Right lobe of liver (tissue), 6 donors: ENCODE measurements at places on chromosomes 7 and 10. TPM values are rescaled to one million over a fixed set of nuclear protein-coding genes. Genes with fewer than 3 reads are reported as not detected.
A peak's percentile ranks its signal among the peaks of the same experiment; 100 is the strongest.

TBC1D12 gene
- 5.2 TPM for total RNA-seq

C7orf33 gene
- total RNA-seq, result not detected

ANKIB1 gene
- total RNA-seq, result 17.7 TPM

GRCh38 chr7:86920154-86920553 lies 139.3 kb downstream of the ELAPOR2 start:
- H3K27me3 ChIP-seq, result no peaks in the 10 kb centered on the region
- no peaks in the 10 kb centered on the region for H3K4me1 ChIP-seq
- H3K27ac ChIP-seq, result no peak overlapping the region
- no peak overlapping the region for H3K4me3 ChIP-seq

DNA sequence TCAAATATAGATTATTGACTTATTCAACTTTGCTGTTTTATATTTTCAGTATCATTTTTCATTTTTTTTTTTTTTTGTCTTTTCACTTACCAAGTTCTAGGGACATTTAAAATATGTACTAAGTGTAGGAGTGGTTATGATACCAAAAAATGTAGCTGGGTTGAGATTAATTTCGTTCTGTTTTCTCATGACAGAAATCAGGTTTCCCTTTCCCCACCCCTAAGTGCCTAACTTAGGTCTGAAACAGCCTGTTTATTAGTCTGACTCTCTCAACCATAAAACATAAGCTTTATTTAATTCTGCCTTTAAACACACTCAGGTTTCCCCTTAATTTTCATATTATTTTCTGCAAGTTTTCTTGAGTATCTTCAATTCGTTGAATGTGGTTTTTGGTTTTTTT lies 22.1 kb downstream of the TMEM106B start:
- no peaks in the 10 kb centered on the region for H3K27me3 ChIP-seq
- H3K36me3 ChIP-seq, result no peaks in the 10 kb centered on the region
- no peak overlapping the region for H3K4me3 ChIP-seq
- H3K4me1 ChIP-seq, result no peaks in the 10 kb centered on the region

DNA sequence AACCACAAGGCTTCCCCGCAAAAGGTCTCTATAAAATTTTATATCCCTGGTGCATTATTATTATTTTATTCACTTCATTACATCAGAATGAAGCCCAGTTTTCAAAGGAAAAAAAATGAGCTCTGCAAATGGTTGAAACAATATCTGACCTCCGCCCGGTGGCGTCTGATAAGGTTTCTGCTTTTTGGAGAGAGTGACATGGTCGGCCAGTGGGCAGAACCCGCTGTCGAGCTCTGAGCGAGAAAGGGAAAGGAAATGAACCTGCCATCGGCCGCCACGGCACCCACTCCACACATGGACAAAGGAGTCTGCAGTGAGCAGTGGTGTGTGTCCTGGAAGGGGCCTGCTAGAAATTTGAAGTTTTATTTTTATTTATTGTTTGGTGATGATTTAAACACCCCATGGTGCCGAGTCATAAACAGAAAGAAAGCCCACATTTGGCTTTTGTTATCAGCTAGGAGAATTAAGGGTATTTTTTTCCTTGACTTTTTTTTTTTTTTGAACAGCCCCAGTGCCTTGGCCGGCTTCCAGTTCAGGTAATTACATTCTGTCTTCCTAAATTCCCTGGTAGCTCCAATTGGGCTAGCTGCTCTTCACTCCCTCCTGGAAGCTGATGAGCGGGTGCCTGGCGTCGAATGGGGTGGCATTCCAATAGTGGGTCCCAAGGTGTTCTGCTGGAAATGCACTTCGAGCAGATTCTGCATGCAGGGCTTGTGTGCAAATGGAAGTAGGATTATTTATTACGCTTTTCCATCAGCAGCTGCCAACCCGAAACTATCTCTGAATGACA lies 149.4 kb upstream of the MKI67 start:
- H3K27ac ChIP-seq, result no peak overlapping the region
- DNase-seq, result no peak
- H3K4me1 ChIP-seq, result no peaks in the 10 kb centered on the region

GRCh38 chr10:30536578-30536977 lies 93.0 kb downstream of the LYZL2 start:
- no peak overlapping the region for H3K4me3 ChIP-seq
- H3K4me1 ChIP-seq, result peaks cover 5% of the 10 kb centered on the region
- DNase-seq, result no peak
- no peaks in the 10 kb centered on the region for H3K27me3 ChIP-seq

DNA sequence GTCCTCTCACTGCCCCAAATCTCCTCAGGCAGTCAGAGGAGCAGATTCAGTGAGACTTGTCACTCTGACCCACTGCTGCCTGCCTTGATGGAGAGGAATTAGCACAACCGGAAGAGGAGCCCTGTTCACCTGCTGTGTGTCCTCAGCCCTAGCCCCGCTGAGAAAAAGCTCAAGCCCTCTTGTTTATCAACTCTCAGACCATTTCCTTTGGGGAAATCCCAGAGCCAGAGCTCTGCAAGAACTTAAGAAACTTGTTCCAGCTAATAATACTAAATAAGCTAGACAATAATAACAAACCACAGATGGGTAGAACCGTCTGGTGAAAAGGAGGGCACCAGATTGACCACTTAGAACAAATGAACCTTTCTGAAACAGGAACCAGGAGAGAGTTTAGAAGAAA lies 37.7 kb upstream of the ITGB1 start:
- no peaks in the 10 kb centered on the region for H3K36me3 ChIP-seq
- H3K27ac ChIP-seq, result no peak overlapping the region
- no peaks in the 10 kb centered on the region for H3K27me3 ChIP-seq

- H3K4me3 ChIP-seq, result no peak overlapping the region
- peaks cover 2% of the 10 kb centered on the region for H3K4me1 ChIP-seq
- no peaks in the 10 kb centered on the region for H3K27me3 ChIP-seq
- DNase-seq, result no peak
- no peak overlapping the region for H3K27ac ChIP-seq
These were observed 322.7 kb downstream of the GFRA1 start for GRCh38 chr10:115950320-115950719.

ZNF467 gene
- total RNA-seq, result 5.3 TPM

CRHR2 gene
- total RNA-seq, result not detected

- no peaks in the 10 kb centered on the region for H3K4me1 ChIP-seq
- H3K36me3 ChIP-seq, result no peaks in the 10 kb centered on the region
- H3K27me3 ChIP-seq, result no peaks in the 10 kb centered on the region
- H3K4me3 ChIP-seq, result no peak overlapping the region
These were observed 230.6 kb upstream of the FZD8 start for GRCh38 chr10:35872671-35873070.

AGR3 gene
- total RNA-seq, result not detected

- peak overlapping the region; percentile 38 for H3K4me3 ChIP-seq
- no peaks in the 10 kb centered on the region for H3K27me3 ChIP-seq
- no peak overlapping the region for H3K27ac ChIP-seq
- H3K4me1 ChIP-seq, result no peaks in the 10 kb centered on the region
These were observed 506 bp downstream of the MCM10 start for GRCh38 chr10:13161857-13162271.

- no peaks in the 10 kb centered on the region for H3K27me3 ChIP-seq
- DNase-seq, result no peak
- no peaks in the 10 kb centered on the region for H3K4me1 ChIP-seq
- no peak overlapping the region for H3K4me3 ChIP-seq
These were observed 689.0 kb upstream of the COBL start for GRCh38 chr7:52005613-52006012.

- no peak overlapping the region for H3K4me3 ChIP-seq
- H3K36me3 ChIP-seq, result no peaks in the 10 kb centered on the region
- no peaks in the 10 kb centered on the region for H3K4me1 ChIP-seq
- no peak overlapping the region for H3K27ac ChIP-seq
These were observed 10.8 kb upstream of the FAM3C start for GRCh38 chr7:121406944-121407343.

TMEM130 gene
- not detected for total RNA-seq

GRCh38 chr7:123871998-123872867 lies 27.3 kb downstream of the HYAL4 start:
- H3K27me3 ChIP-seq, result no peaks in the 10 kb centered on the region
- no peak overlapping the region for H3K27ac ChIP-seq
- no peak overlapping the region for H3K4me3 ChIP-seq
- peaks cover 19% of the 10 kb centered on the region for H3K4me1 ChIP-seq
- no peaks in the 10 kb centered on the region for H3K36me3 ChIP-seq

TMEM225B gene
- 0.27 TPM for total RNA-seq

- H3K27ac ChIP-seq, result no peak overlapping the region
- no peaks in the 10 kb centered on the region for H3K4me1 ChIP-seq
- no peaks in the 10 kb centered on the region for H3K36me3 ChIP-seq
- H3K4me3 ChIP-seq, result no peak overlapping the region
These were observed 10.2 kb downstream of the CRYGN start for GRCh38 chr7:151429560-151430331.

DNA sequence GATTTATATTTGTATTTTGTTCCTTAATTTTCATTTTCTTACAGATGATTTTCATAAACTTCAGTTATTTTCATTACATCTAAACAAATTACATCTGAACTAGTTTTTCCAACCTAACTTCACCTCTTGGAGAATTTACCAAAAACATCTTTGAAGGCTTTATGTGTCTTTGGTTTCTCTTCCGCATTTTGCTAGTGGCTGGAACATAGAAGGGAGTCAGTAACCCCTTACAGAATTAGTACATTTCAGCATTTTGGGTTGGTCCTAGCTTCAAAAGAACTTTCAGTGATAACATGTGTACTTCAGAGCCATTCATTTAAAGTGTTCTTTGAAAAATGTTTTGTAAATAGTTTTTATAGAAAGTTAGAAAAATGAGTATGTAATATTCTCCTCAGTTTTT lies 169.8 kb upstream of the MTPN start:
- H3K4me3 ChIP-seq, result no peak overlapping the region
- H3K27me3 ChIP-seq, result no peaks in the 10 kb centered on the region
- no peaks in the 10 kb centered on the region for H3K4me1 ChIP-seq

RASA4B gene
- total RNA-seq, result 2.0 TPM

- H3K36me3 ChIP-seq, result no peaks in the 10 kb centered on the region
- H3K27me3 ChIP-seq, result no peaks in the 10 kb centered on the region
- DNase-seq, result no peak
- no peak overlapping the region for H3K4me3 ChIP-seq
These were observed 64.2 kb downstream of the CNOT4 start for GRCh38 chr7:135445690-135446089.

DNA sequence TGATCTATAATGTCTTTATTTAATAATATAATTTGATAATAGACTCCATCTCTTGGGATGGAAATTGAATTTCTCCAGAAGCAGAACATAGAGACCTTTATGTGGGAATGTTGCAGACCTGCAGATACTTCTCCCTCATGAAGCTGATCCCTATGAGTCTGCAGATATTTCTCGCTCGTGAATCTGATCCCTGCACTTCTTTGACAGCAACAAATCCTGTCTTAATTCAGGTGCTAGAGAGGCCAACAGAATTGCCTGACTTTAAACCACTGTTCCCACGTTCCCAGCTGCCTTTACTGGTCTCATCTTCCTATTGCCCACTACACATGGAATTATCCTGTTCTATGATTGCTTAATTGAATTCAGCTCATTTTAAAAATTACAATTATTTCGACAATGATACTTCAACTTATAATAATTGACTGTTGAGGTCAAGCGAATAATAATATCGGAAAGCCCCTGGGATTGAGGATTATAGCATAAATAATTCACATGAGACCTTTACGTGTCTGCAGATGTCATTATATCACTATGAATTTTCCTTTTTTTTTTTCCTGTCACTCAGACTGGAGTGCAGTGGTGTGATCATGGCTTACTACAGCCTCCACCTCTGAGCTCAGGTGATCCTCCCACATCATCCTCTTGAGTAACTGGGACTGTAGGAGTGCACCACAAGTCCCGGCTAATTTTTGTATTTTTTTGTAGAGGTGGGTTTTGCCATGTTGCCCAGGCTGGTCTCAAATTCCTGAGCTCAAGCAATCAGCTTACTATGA lies 486.4 kb upstream of the ADARB2 start:
- no peak overlapping the region for H3K27ac ChIP-seq
- no peak overlapping the region for H3K4me3 ChIP-seq
- H3K4me1 ChIP-seq, result no peaks in the 10 kb centered on the region
- H3K36me3 ChIP-seq, result no peaks in the 10 kb centered on the region
- H3K27me3 ChIP-seq, result no peaks in the 10 kb centered on the region

GRCh38 chr10:131264110-131264788 lies 47.3 kb downstream of the TCERG1L start:
- DNase-seq, result no peak
- H3K4me1 ChIP-seq, result no peaks in the 10 kb centered on the region
- H3K36me3 ChIP-seq, result no peaks in the 10 kb centered on the region
- H3K4me3 ChIP-seq, result no peak overlapping the region

SH2D4B gene
- not detected for total RNA-seq

DNA sequence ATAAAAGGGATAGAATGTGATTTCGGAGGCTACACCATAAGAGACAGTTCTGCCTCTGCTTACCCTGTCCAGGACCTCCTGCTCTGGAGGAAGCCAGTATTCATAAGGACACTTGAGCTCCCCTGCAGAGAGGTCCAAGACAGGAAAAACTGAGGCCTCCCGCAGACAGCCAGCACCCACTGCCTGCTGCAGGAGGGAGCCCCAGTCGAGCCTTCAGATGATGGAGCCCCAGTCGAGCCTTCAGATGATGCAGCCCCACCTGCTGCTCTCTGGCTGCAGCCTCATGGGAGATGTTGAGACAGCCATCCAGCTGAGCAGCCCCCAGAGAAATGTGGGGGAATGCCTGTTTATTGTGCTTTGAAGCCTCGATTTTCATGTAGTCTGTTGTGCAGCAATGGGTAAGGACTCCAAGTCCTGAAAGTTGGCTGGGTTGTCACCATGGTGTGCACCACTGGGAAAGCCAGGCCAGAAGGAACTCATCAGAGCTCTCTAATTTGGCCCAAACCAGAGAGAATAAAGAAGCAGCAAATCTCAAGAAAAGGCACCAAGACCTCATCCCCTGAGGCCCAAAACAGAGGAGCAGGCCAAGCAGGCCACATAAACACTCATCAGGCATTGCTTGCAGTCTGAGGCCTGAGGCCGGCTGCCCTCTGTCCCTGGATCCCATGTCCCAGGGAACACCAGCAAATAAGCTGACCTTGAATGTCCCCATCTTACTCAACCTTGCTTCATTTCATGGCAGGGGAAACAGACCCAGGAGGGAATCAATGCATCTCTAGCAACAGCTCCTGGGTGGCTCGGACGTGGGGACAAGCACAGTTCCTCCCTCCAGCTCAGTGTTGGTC lies 30.9 kb downstream of the CALML5 start:
- H3K36me3 ChIP-seq, result no peaks in the 10 kb centered on the region
- H3K4me1 ChIP-seq, result peaks cover 11% of the 10 kb centered on the region
- no peak for DNase-seq

DNA sequence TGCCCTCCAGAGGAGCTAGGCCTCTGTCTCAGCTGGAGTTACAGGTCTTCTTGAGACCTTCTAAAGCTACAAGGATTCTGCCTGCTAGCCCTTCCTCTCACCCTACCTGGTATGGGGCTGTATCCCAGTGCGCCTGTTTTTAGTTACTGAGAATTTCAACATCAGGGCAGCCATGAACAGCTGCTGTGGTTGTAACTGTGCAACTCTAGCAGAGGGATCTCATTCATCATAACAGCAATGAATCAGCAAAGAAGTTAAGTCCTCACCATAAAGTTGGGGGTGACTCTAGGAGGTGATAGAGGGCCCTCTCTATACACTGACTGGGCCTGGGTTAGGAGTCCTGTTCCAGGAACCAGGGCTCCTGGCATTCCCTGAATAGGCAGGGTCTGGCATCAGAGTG lies 14.0 kb upstream of the CDH23 start:
- no peaks in the 10 kb centered on the region for H3K27me3 ChIP-seq
- H3K27ac ChIP-seq, result no peak overlapping the region
- no peak overlapping the region for H3K4me3 ChIP-seq
- no peak for DNase-seq
- no peaks in the 10 kb centered on the region for H3K36me3 ChIP-seq

GPC2 gene
- total RNA-seq, result not detected

- peak overlapping the region; percentile 24 for H3K27ac ChIP-seq
- no peak overlapping the region for H3K4me3 ChIP-seq
- H3K4me1 ChIP-seq, result peaks cover 3% of the 10 kb centered on the region
- DNase-seq, result peak; percentile 17
- no peaks in the 10 kb centered on the region for H3K27me3 ChIP-seq
These were observed 93.2 kb downstream of the INPP5A start for GRCh38 chr10:132630666-132631337.
